ENCODE measurements at places on chromosomes 5 and 9.

- no peak for DNase-seq
Observed at GRCh38 chr5:1781726-1782384, 17.8 kb downstream of the MRPL36 start.

DNA sequence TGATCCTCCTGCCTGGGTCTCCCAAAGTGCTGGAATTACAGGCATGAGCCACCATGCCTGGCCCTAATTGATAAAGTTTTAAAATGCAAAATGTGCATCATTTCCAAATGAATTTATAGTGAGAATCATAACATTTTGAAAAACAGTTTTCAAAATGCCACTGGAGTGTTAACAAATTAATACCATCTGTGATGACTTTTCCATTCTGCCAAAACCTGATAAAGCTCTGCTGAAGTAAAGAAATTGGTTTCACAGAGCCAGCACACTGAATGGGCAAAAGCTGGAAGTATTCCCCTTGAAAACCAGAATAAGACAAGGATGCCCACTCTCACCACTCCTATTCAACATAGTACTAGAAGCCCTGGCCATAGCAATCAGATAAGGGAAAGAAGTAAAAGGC is 89.6 kb downstream of the MUSK start:
- DNase-seq: no peak

DNA sequence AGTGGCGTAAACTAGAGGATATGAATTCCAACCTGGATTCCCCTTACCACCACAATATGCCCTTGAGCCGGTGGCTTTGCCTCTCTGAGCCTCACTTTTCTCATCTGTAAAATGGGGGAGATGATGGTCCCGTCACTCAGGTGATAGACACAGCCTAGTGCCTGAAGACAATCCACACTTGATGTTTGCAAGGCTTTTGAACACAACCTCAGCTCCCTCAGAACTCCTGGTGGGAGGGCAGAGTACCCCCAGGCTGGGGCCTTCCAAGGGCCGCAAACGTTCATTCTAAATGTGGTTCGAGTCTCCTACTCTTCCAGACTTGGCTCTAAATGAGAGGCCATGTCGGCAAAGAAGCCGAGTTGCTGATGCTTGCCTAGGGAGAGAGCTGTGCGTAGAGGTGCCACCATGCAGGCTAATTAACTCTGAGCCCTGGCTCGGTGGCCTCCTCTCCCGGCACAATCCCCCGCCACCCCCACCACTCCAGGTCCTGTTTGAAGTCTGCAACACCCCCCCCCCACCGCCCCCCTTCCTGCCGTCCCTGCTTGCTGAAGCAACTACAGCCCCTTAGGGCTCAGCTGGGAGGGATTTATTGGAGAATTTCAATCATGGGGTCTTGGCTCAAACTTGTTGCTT is 97.7 kb upstream of the LMX1B start:
- DNase-seq: no peak

DNA sequence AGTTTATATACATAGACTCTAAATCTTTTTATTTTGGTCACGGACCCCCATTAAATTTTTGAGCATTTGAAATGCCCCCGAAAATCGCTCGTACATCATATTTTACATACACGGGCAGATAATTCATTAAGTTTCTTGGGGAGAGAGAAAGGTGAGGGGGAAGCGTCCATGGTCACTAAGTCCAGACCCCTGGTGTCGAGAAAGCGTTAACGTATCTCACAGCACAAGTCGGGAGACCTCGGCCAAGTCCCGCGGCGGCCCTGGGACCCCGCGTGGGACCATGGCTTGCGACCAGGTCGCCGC is 794 bp downstream of the PTBP3 start:
- no peak for DNase-seq

GRCh38 chr9:101093620-101094019 is 65.1 kb downstream of the PLPPR1 start:
- DNase-seq: no peak
